Activated CD4-positive, alpha-beta T cell treated with anti-CD3 and anti-CD28 coated beads, Interleukin-2, Interleukin-6, amounts not matched to agents 100 ng/mL and 50 ng/mL, durations not matched to agents 16 hours and 8 hours (primary cell): ENCODE measurements at places on chromosomes 2 and 18.
A peak's percentile ranks its signal among the peaks of the same experiment; 100 is the strongest.

- DNase-seq = peak; percentile 63
Measured at GRCh38 chr2:169131587-169132512, 62.5 kb downstream of the DHRS9 start.

DNA sequence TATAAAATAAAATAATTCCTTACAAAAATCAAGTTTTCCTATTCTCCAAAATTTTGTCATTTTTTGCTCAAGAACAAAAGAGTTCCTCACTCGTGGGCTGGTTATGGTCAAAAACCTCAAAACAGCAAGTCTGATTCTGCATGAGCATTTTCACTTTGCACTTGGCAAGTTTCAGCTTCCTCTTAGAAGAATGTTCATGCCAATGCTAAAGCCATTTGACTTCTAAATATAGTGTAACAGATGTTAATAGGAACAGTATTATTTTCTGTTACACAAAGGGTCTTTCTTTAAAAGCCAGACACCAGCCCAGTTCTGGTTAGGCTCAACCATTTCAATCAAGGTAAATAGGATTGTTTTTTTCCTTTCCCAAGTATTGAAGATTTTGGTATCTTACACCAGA, 261.3 kb upstream of the CCDC68 start:
- no peak for DNase-seq

DNA sequence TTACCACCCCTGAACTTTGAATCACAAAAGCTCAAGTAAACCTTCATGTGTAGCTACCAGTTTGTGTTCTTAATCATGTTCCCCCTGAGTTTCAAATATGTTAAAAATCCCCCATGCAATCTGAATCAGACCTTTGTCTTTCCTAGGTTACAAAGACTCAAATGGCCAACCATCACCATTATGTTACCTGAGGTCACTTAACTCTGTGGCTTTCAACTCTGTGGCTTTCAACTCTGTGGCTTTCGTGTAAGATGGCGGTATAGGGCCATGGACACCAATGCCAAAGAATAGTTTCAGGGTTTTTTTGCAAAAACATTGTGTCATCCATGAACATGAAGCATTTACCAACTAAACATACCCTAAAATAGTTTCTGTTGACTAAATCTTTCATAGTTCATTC, 6.7 kb downstream of the ERMN start:
- no peak for DNase-seq

- no peak for DNase-seq
Measured at GRCh38 chr2:45588158-45588829, 22.8 kb downstream of the SRBD1 start.

- DNase-seq = no peak
Measured at GRCh38 chr18:57768537-57769326, 34.4 kb downstream of the ATP8B1 start.

DNA sequence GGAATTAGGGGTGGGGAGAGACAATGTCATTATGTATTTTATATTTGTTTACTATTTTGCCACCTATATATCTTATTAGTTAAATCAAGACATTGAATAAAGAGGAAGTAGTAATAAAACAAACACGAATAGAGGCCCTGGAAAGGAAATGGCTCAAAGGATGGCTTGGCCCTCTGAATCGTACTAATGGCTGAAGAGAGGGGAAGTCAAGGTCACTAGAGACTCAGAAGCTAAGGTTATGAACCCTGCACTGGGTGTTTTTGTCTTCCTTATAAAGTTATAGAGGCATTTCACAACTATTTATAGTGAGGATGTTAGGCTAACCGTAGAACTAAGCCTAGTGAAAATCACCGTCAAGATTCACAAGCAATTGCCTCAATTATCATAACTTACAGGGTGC, 685.9 kb downstream of the ARHGAP15 start:
- DNase-seq = no peak

GRCh38 chr2:216059233-216059834, 22.3 kb downstream of the PECR start:
- DNase-seq = no peak
